H7 (cell line): ENCODE measurements at places on chromosomes 2 and 18. TPM values are rescaled to one million over a fixed set of nuclear protein-coding genes. Genes with fewer than 3 reads are reported as not detected.

DNA sequence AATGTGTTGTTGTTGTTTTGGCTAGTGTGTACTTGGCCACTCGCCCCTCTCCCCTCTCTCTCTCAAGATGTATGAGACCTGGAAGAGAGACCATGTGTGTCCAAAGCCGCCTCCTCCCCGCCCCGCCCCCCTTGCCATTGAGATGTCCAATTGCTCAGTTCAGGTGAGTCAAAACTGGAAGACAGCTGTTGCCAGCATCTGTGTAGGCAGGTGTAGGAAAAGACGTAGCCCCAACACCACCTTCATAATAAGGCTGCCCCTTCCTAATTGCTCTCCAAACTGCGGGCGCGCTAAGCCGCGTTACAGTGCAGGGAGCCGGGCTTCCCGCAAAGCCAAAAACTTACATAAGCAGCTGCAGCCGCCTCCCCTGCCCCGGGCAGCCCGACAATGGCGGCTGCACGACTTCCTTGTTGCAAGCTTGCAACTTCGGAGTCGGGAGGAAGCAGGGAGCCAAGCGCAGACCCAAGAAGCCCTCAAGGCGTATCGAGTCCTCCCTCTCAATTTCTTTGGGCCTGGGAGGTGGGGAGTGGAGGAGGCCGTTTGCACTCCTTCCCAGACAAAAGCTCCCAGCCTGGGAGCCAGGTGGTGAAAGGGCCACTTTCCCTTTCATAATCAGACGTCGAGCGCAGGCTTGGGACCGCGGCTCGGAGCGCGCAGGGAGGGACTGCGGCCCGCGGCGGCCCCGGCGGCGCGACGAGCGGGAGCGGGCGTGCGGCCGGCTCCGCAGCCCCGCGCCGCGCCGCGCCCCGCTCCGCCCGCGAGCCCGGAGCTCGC is 882 bp downstream of the ZBTB14 start:
- peak; percentile 10 for DNase-seq

The HTR2B gene
- not detected in 2 replicates for total RNA-seq

- DNase-seq: no peak
These were observed 461.3 kb upstream of the SOX11 start for GRCh38 chr2:5230855-5231254.

The SERPINB11 gene
- total RNA-seq: not detected in 2 replicates

DNA sequence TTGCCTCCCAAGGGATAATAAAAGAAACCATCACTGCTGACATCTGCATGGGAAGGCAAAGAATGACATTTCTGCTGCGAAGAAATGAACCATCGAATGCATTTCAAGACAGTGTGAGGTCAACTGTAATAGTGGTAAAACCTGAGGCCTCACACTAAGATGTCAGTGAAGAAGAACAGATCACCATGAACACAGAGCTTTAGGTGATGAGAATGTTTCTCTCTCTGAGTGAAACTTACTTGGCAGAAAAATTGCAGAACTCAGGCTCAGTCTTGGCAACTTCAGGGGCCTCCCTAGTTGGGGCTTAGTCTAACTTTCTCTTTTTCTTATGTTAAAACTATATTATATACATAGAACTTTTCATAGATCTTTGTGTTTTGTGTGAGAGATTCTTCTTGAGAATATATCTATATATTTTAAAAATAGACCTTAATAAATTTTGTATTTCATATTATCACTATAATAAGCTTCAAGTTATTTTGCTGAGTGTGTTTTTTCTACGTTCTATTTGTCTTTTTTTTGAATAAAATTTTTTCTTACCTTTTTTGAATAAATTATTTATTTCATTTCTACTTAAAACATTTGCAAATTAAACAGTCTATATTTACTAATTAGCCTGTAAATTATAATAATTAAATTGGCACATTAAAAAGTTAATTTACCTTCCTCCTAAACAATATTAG is 427.5 kb upstream of the TRIB2 start:
- no peak for DNase-seq
